Sigmoid colon (tissue), 7 donors: ENCODE measurements at places on chromosomes 5 and 9. TPM values are rescaled to one million over a fixed set of nuclear protein-coding genes. Genes with fewer than 3 reads are reported as not detected.
A peak's percentile ranks its signal among the peaks of the same experiment; 100 is the strongest.

DNA sequence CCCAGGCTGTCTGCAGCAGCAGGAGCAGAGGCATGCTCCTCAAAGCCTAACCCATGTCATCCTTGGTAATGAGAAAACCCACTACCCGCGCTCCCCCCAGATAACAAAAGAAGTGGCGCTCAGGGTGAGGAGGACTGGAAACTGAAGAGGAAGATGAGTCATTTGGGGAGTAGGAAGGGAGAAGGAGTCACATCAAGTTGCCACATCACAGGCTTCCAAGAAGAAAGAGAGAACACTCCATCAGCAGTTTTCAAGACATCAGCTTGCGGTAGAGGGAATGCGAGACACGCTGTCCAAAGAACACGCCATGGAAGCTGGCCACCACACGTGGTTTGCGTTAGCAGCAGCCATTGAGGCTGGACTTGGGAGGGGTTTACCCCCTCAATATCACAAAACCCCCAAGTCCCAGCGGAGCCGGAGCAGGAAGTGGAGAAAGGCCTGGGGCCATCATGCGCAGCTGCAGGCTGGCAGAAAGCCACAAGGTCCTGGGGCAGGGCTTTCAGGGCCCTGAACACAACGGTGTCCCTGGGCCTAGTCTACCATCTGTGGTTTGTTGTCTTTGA, 41.5 kb downstream of the SH3PXD2B start:
- DNase-seq: peak; percentile 96

DNA sequence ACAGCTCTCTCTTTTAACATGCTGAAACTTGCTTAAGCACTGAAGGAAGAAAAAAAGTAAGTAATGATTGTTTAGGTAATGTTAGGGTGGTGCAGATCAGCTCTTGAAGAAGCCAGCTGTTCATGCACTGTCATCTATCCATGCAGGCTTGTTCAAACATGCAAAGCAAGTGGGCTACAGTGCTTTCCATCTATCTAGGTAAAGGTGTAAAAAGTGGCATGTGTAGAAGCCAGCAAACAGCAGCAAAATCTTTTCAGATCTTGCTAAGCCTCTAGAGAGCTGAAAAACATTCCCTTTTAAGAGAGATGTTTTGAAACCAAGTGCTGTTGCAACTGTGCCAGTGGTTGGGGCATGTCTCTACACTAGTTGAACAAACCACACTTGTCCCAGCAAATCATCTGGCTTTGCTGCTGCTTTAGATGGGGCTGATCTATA, 214.4 kb downstream of the EFNA5 start:
- no peak for DNase-seq

- DNase-seq: no peak
These were observed 9.0 kb downstream of the UBAP1 start for GRCh38 chr9:34187891-34188240.

- DNase-seq: no peak
These were observed 323.8 kb downstream of the PSAT1 start for GRCh38 chr9:78620764-78621163.

GRCh38 chr5:127615916-127616315, 33.0 kb upstream of the CTXN3 start:
- no peak for DNase-seq

DNA sequence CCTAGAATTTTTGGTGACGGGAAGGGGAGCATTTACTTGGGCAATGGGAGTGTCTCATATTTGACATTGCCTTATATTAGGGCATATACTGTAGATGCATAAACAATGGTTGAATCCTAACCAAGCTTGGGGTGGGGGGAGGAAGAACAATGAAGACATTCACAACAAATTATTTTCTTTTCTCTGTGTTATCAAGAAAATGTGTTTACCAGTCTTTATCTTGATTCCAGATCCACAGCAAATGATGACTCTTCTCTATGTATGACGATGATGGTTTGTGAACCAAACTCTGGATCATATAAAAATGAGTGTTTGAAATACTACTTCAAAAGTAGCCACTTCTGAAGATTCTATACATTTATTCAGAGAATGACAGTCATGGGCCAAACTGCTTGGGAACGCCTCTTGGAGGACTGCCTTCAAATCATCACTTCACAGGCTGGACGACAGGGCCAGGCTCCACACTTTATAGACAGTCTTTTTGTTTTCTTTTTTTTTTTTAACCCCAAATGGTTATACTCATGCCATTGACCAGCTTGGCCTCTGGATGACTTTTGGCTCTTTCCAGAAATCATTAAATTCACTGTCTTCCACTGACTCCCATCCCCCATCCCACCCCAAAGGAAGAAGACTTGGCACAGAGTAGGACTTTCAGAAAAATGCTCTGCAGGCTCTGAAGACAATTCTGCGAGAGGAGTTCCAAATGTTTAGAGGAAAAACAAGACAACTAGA, 123.8 kb upstream of the LIFR start:
- DNase-seq: no peak

DNA sequence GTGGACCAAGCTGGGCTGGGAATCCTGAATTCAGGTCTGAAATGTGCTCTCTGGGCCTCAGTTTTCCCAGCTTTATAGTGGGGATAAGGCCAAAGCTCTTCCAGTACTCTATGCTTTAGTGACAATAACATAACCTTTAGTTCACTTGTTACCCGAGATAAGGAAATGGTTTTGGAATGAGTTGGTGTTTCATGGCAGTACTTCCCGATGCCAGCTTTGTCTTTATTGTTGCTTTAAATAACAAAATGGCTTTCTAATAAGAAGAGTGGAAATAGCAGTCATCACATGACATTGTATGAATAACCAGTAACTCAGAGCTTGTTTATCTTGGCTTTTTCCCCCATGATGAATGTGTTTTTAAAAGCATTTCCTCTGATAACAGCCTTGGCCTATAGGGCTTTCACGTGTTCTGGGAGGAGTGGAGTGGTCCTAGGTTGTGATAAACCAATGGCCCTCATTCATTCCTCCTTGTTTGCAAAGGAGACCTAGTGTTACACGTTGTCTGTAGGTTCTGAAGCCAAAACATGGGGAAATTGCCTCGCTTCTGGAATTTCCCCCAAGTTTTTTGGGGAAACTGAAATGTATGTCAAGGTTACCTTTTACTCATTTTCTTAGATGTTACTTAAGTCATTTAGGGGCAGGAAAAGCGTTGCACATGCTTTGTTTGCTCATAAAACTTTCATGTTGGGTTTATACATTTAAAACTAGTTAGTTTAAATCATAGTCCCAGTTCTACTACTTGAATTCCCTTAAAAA, 53.7 kb downstream of the ZNF618 start:
- DNase-seq: no peak

DNA sequence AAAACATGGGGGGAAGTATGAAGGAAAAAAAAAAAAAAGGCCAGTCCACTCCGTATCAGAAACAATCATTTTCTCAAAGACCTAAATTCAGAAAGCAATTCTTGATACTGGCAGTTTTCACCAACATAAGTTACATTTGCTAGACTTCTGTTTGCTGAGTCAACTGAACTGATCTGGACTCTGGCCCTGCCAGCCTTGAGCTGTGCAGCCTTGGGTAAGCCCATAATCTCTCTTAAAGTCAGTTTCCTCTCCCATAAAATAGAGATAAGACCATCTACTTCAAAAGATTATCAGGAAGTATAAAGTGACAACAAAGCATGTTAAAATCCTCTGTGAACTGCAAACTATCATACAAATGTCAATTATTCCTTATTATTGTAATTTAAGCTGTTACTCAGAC, 106.8 kb downstream of the MAPKAP1 start:
- DNase-seq: no peak

DNA sequence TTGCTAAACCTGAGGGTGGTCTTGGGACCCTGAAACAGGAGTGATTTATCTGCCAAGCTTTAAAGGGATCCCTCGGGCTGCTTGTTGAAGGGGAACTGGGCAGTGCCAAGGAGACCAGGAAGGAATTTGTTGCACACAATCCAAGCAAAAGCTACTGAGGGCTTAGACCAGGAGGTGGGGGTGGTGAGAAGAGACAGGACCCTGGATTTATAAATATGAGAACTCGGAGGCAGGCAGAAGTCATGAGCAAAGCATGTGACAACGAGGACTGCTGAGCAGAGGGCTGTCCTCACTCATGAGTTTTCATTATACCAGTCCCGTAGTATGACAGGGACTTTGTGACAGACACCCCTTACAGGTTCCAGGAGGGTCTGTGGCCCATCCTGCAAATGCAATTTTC, 237.3 kb downstream of the DRD1 start:
- no peak for DNase-seq

DNA sequence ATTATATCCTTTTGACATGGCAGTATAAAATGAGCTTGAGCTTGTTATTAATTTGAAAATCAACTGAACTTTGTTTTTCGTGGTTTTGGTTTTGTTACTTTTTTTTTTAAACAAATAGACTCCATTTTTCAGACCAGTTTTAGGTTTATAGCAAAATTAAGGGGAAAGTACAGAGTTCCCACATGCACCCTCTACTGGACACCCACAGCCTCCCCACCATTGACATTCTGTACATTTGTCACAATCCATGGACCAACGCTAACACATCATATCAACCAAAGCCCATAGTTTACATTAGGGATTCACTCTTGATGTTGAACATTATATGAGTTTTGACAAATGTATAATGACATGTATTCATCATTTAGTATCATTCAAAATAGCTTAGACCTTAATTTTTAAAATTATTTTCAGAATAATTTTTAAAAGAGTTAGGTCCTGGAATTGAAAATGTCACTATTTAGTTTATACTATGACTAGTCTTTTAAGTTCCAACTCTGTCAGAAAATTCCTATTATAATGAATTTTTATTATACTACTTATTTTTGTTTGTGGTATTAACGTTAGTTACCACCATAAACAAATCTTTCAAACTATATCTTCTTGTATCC, 35.3 kb upstream of the JMY start:
- no peak for DNase-seq

Gene TXN
- total RNA-seq: 94.9 TPM

Gene ADGRD2
- not detected for total RNA-seq
